ENCODE measurements at places on chromosomes 11 and 22.
A peak's percentile ranks its signal among the peaks of the same experiment; 100 is the strongest.

- DNase-seq = no peak
These were observed 70.3 kb downstream of the KIRREL3 start for GRCh38 chr11:126930091-126930841.

DNA sequence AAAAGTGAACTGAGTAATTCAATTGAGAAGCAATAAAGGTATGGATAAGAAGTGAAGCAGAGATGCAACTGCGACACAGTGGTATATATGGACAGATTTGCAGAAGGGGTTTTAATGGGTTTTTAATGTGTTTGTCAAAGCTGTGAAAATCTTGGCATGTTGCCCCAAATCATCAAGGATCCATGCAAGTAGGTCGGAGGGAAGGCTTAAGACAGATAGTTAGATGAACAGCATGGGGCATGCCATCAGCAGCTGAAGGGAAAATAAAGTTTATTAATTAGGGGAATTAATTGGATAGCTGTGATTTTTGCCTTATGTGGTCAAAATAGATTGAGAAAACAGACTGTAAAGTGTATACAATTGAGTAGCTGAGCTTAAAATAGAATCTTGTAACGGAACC, 840.1 kb downstream of the JRKL start:
- no peak for DNase-seq

GRCh38 chr11:208917-209260, 1.4 kb downstream of the RIC8A start:
- DNase-seq = no peak

- no peak for DNase-seq
These were observed 1502.9 kb upstream of the RAG2 start for GRCh38 chr11:38100836-38101462.

DNA sequence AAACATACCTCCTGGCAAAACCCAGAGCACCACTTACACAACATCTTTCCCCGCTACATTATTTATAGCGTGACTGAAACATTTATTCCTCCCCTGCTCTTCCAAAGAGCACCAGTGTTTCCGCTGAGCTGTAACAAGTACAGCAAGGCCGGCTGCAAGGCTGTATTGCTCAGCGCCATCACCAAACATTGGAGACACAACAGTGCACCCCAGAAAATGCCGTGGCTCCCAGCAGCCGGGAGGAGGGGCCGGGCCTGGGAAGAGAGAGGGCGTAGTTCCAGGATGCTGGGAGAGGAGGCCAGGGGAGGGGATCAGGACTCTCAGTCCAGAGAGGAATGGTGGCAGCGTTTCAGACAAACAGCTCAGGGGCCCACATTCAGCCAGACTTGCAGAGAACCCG, 133.2 kb downstream of the DSCAML1 start:
- DNase-seq = peak; percentile 67

DNA sequence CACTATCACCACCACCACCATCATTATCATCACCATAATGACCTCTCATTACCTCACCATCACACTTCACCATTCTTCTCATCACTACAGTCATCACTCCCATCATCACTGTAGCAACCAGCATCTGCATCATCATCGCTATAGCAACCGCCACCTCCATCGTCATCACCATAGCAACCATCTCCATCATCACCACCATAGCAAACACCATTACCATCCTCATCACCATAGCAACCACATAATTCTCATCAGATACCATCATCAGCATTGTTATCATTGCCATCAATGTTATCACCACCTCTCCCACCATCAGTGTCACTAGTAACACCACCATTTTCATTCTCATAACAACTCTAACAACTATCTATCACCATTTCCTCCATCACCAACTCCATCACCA, 23.1 kb upstream of the CD82 start:
- DNase-seq = no peak

GRCh38 chr22:35761037-35761436, 43.4 kb downstream of the APOL5 start:
- no peak for DNase-seq

GRCh38 chr11:2916114-2916891, 12.9 kb downstream of the PHLDA2 start:
- no peak for DNase-seq

DNA sequence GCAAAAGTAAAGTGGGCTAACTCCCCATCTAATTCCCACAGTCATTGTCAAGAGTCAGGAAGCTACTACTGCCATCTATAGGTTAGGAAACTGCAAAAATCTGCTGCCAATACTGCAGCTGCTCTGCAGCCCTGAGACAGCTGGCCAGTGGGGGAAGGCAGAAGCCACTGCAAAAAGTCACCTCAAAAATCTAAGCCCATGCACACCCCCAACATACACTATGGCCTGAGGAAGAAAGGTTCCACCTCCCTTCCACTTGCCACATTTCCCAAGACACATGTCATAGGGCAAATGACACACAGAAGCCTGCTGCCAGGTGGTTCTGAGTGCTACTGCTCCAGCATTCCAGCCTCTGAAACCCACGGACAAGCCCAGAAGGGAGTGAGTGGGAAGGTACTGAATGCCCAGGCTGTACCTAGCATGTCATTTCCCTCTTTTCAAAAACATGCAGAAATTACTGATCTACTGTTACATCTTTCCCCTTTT, 36.9 kb downstream of the DGCR2 start:
- peak; percentile 30 for DNase-seq

All from sigmoid colon (tissue), 7 donors.